ENCODE measurements at places on chromosomes 11 and 22.

DNA sequence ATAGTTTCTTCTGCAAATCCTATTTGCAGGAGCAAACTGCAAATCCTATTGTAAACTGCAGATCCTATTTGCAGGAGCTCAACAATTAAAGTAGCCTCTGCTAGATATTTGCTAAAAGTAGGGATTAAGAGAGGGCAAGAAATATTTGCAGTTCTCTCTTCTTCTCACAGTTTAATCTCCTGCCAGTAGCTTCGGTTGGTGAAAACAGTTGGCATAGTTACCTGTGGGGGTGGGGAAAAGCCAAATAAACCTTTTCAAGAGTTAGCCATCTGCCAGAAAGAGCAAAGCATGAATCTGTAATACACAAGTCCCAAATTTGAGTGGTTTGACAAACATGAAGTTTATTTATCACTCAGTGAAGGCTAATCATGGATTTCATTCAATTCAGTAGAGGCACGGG, 942.5 kb downstream of the JRKL start:
- no peak for DNase-seq

- DNase-seq = no peak
These were observed 36.0 kb upstream of the PICK1 start for GRCh38 chr22:38021206-38021605.

DNA sequence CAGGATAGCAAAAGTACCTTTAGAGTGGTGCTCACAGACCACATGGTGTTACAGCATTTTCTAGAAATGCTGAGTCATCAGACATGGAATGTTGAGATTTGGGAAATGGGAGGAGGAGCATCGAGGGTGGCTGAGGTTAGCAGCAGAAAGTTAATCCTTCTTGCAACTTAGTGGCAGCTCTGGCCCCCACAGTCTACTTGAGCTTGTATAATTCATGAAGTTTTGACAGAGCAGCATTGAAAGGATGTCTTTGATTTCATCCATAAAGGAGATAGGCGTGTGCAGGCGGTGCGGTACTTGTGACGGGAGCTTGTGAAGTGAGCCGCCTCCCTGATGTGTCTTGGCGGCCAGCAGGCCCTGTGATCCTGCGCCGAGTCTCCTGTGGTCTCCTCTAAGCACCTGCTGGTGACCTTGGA, 330.5 kb downstream of the TBC1D22A start:
- DNase-seq = no peak

GRCh38 chr22:45565973-45566372, 63.3 kb downstream of the FBLN1 start:
- DNase-seq = no peak

GRCh38 chr11:36586543-36586942, 7.8 kb upstream of the IFTAP start:
- no peak for DNase-seq

GRCh38 chr22:48431014-48431413, 1396.7 kb downstream of the BRD1 start:
- no peak for DNase-seq

DNA sequence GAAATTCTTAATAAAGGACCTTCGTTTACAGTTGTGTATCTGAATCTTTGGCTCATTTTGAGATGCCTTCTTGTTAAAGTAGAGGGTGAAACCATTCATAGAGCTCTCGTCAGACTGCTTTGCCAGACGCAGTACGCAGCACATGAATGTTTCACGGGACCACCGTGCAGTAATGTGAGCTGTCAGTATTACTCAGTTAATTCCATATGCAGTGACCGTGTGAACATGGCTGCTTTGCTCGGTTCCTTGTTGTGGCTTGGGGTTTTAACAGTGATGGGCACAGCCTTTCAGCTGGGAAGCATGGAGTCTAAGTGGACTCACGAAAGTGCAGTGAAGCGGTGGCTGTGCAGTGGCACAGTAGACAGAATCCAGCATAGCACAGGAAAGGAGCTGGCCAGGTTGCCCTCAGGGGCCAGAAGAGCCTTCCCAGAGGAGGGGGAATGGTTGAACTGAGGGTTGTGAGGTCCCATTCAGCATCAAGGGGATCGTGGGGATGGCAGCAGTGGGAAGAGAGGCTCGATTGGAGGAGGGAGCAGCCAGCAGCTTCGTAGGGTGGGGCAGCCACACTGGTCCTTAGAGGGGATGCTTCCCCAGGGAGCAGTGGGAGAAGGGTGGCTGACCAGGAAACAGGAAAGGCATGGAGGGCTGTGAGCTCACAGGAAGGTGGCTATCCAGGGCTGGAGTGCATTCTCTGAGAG, 31.4 kb downstream of the PPFIA1 start:
- no peak for DNase-seq

DNA sequence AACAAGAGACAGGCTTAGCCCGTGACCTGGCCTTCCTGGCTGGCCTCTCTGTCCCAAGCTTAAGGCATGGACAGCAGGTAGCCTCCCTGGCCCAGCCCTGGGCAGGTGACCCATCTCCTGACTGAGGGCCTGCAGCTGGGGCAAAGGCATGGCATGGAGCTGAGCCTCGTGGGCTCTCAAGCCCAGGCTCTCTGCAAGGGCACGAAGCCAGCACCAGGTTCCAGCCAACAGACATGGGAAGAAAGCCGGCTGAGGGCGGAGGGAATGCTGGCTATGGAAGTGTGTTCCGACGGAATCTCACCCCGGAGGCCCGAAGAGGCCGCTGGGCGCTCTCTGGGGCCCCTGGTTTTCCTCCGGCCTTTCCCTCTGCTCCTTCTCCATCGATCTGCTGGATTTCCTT, 12.9 kb downstream of the DNAL4 start:
- DNase-seq = no peak

- no peak for DNase-seq
These were observed 540.0 kb downstream of the SOX6 start for GRCh38 chr11:15816260-15816871.

DNA sequence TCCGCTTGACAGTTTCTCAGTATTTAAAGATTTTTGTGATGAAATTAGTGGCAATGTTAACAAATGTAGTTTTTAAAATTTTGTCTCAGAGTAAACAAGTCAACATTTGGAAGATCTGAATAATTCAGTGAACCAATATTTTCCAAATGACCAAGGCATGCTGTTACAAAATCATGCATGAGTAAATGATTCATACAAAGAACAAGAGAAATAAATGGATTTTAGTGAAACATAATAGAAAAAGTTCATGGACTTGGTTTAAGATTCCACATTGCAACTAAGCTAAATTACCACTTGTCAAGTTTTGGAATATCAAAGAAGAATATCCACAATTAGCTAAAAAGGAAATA, 125.7 kb upstream of the SNX19 start:
- no peak for DNase-seq

- DNase-seq = no peak
These were observed 154.2 kb upstream of the TTC12 start for GRCh38 chr11:113159988-113160807.

DNA sequence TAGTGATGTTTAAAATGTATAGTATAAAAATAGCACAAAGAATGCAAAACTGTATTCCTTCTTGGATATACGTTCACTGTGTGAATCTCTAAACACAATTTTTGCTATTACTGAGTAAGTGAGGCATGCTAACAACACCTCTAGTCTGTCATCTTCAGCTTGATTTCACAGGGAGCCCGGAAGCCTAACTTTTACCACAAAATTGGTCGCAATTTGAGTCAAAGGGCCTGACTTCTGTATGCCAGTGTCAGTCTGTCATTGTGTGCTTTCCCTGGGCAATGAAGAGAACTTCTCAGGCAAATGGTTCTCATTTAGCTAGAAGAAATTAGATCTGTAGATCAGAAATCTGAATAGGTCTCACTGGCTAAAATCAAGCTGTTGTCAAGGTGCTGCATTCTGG, 1059.5 kb downstream of the FAM181B start:
- DNase-seq = no peak

DNA sequence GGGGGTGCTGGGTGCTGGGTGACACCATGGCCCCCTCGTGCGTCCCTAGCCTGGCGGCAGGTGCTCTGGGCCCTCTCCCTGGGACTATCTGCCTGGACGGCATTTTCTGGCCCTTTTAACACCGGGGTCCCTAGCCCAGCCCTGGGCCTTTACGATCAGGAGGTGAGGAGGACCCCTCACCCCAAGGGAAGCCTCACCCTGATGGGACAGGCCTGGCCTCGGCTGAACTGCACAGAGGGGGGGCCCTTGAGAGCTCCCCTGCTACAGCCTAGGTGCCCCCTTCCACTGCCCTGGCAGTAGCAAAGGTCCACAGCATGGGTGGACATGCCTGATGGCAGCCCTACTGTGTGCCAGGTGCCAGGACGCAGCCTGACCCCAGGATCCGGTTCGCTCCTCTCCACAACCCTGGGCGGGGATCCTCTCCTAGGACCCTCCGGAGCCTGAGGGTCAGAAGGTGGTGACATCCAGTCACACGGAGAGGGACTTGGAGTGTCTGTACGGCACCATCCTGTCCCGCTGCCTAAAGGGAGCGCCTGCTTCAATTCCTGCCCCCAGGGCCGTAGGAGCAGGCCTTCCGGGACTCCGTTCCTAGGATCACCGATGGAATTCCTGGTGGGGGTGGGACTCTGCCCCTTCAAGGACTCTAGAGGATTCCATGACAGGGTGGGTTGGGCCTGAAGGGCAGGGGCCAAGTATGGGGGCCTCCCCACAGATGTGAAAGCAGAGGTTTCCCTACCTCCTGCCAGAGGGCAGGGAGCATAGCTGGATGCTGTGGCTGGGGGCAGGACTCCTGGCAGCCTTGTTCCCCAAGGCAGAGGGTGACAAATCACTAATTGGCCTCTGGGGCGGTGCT, 33.0 kb upstream of the TH start:
- DNase-seq = no peak

DNA sequence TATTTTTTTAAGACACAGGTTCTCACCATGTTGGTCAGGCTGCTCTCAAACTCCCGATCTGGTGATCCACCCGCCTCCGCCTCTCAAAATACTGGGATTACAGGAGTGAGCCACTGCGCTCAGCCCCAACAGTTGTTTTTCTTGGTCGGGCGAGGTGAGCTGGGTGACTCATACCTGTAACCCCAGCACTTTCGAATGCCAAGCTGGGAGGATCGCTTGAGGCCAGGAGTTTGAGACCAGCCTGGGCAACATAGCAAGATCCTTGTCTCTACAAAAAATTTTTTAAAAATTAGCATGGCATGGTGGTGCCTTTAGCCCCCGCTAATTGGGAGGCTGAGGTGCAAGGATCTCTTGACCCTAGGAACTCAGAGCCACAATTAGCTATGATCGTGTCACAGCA, 7.0 kb upstream of the NF2 start:
- no peak for DNase-seq

DNA sequence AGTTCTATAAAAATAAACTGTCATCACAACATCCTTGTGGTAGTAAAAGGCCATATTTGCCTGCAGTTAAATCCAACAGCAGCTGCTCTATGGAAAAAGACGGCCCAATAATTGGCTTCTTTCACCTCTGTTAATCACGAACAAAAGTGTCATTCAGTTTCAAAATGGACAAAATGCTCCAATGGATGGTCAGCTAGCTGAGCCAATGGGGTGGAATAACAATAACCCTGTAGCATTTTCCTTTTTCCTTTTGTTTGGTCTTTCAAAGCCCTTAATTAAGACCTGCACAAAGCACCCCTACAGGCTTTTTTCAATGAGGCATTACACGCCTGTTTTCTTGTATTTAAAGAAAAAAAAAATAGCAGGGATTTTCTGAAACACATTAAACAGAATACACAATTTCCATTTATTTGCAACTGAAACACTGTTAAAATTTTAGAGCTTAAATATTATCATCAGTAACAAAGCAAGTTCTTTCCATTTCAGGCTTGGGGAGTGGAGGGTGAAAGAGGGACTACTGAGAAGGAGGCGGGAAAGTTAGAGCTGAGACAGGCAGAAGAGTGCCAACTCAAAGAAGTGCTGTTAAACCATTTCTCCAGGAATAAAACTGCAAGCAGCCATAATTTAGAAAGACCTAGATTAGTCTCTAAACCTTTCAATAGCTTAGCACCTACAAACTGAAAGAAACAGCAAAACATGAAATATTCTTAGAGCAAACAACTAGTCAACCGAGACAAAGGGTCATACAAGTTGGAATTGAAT, 28.7 kb downstream of the LGR4 start:
- DNase-seq = no peak

DNA sequence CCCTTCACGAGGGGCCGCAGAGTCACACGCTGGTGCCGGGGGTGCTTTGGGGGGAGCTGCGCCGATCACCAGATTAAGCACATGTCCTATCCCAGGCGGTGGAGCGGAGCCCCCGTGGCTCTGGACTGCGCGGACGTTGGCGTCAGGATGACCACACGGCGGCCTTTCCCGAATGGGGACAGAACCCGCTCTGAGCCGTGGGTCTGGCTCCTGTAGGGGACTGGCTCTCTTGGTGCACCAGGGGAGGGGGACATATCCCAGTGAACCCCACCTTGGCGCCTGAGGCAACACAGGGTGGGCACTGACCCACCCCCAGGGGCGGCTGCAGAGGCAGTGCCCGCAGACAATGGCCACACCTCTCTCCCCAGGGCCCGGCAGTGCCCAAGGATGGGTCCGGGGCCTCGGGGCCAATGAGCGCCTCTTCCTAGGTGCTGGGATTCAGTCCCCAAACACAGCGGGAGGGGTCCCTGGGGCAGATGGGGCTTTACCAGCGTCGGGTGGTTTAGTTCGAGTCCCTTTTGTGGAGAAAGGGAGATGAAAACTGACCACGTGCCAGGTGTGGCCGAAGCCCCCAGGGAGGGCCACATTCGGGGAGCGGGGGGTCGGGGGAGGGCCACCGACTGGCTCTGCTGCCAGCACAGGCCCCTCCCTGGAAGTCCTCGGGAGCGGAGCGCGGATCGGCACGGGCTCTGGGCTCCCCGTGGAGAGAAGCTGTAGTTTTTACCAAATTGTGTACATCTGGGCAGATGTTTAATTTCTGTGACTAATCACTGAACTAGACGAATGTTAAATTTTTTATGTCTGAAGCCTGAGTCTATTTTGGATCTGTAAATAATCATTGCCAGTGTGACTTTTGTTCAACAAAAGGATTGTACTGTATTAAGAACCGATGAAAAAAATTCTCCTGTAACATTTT, 58.9 kb downstream of the GRAMD4 start:
- DNase-seq = no peak

DNA sequence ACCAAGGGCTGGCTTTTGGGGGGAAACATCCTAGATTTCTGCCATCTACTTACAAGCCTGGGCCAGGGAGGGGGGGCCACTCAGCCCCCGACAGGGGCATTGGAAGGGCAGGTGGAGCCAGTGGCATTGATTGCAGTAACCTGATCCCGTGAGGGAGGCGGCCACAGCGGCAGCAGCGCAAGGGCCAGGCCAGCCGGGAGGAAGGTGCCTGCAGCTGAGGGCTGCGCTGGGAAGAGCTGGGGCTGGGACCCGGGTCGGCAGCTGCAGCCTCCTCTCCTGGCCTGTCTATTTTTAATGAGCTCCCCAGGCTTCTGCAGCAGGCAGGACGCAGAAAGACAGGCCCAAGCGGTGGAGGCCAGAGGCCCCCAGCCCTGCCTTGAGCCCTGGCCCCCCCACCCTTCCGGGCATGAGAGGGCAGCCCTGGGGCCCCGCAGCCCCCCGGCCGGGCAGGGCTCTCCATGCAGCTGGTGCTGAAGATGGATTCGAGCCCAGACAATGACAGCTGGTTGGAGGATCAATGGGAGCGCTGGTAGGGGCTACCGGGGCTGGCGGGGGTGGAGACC, 10.6 kb downstream of the FREY1 start:
- DNase-seq = no peak

- no peak for DNase-seq
These were observed at the start of gene CHADL for GRCh38 chr22:41240377-41241132. CHADL (minus strand) TSS chr22:41240931; CDS start chr22:41240881, 50 bp downstream.

GRCh38 chr22:38213319-38213989, 11.7 kb downstream of the MAFF start:
- DNase-seq = no peak

Data from activated CD4-positive, alpha-beta T cell treated with anti-CD3 and anti-CD28 coated beads for 1 hour (primary cell).